ENCODE measurements at places on chromosomes 3 and 15. TPM values are rescaled to one million over a fixed set of nuclear protein-coding genes. Genes with fewer than 3 reads are reported as not detected.

NEO1 gene
- total RNA-seq: 17.1 TPM

SUSD5 gene
- total RNA-seq: 0.38 TPM

DNA sequence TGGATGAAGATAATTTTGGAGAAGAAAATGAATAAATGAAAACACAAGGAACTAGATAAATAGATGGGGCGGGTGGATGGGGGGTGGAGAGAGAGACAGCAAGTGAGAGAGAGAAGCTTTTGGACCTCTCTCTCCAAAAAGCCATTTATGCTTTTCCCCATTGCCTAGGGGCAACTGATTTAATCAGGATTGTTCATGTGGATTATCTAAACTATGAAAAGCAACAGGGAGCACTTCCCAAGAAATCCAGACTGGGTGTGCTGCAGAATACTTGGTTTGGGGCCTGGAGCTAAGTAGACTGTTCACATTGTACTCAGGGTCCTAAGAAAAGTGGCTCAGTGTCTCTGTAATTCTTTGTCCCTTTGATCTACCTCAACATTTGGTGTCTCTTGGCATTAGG lies 367.0 kb downstream of the TIGIT start:
- DNase-seq: no peak

LRRC2 gene
- total RNA-seq: 0.10 TPM

ITGA11 gene
- 1.6 TPM for total RNA-seq

GRCh38 chr3:71905426-71905825 lies 120.5 kb upstream of the PROK2 start:
- no peak for DNase-seq

- DNase-seq: no peak
Observed at GRCh38 chr3:124298951-124299350, 307.0 kb upstream of the ROPN1 start.

DNA sequence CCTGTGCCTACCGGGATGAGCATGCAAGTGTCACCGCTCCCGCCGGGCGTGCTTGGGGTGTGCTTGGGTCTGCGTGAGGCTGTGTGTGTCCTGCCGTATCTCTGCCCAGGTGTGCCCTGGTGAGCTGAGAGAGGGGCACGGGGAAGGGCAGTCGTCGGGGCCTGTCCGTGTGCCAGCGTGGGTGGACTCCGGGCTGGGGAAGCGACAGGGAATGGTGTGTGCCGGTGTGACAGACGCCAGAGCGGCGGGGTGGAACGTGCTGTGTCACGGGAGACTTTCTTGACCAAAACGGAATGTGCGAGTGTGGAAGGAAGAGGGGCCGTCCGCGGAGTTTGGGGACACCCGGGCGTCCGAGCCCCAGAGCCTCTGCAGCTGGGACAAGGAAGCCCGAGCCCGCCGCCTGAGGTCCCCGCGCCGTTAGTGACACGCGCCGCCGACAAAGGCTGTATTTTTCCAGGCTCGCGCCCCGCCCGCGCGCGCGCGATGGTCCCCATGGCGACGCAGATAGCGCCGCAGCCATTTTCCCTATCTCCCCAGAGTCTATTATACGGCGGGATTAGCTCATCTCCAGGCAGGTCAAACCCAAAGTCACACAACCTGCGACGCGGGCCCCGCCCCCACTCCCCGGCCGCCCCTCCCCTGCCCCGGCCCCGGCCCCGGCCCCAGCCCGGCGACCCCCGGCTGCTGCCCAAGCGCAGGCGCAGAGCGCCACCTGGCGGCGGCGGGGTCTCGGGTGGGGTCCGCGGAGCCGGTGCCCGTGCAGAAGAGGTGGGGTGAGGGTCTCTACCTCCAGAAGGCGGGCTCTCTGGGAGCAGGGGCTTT lies 4.5 kb upstream of the GATA2 start:
- DNase-seq: peak; percentile 50

DNA sequence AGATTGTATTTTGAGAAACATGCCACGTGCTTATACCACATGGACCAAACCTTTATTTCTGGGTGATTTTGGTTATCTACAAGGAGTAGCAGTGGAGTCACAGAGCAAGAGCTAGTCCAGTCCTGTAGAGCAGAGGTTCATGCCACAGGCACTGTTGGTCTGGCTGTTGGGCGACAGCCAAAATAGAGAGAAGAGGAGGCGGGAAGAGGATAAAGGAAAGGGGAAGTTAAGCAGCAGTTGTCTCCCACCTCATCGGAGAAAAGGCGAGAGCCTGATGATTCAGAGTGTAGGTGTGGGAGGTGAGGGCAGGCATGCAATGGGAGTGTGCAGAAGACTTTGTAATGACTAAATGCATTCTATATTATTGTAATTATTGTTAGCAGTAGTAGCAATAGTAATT lies 237.5 kb upstream of the ROPN1 start:
- no peak for DNase-seq

PTPRG gene
- 35.6 TPM for total RNA-seq

TMC3 gene
- total RNA-seq: not detected

- DNase-seq: no peak
Observed at GRCh38 chr15:87123676-87124382, 1044.2 kb downstream of the AGBL1 start.

- peak; percentile 45 for DNase-seq
Observed at GRCh38 chr15:77075528-77075927, 4.6 kb upstream of the TSPAN3 start.

Data from HFFc6 (cell line).